Hepatocyte (in vitro differentiated cells): ENCODE measurements at places on chromosomes 3 and 15. TPM values are rescaled to one million over a fixed set of nuclear protein-coding genes. Genes with fewer than 3 reads are reported as not detected.

DNA sequence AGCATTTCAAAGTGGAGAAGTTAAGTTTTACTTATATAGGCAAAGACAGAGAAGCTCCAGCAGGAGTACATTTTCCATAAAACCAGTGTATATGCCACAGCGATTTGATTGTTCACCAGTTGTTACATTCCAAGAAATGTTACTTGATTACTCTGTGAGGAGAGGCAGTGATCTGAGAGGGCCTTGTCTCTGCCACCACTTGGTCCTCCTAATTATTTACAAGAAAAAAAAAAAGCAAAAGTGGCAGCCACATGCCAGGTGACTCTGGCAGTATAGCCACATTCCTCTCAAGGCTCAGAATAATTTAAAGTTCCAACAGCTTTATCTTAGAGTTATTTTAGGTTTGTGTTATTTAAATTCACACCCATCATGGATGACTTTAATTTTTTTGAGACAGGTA lies 1077.8 kb downstream of the ZPLD1 start:
- no peak for DNase-seq
- H3K27ac ChIP-seq: peak overlapping the region; percentile 37
- H3K4me1 ChIP-seq: no peaks in the 10 kb centered on the region
- no peak overlapping the region for H3K4me3 ChIP-seq

C3orf20 gene
- 0.07 TPM in 1 of 2 replicates, not detected in the other for total RNA-seq

DNA sequence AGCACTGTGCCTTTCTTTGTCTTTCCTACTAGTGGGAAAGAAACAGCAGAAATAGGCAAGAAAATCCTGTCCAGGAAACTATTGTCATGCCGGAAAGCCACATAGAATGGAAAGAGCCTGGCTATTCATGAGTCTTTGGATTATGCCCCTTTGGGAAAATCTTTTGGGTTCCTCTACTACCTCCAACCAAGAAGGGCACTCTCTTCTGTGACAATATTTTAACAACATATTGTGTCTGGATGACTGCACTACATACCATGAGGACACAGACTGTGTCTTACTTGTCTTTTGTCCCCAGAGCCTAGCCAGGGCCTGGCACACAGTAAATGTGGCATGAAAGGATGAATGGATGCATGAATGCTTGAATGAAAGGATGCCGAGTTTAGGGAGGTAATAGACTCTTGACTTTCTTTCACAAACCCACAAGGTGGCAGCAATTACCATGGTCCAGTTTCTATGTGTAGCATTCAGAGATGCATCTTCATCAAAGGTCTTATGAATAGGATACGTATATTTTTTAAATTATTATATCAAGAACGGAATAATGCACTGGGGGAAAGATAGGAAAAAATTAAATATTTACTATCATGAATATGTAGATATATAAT lies 30.3 kb downstream of the ARL14 start:
- DNase-seq: peak; percentile 70
- no peak overlapping the region for H3K27ac ChIP-seq
- no peaks in the 10 kb centered on the region for H3K36me3 ChIP-seq
- no peaks in the 10 kb centered on the region for H3K4me1 ChIP-seq

- H3K36me3 ChIP-seq: no peaks in the 10 kb centered on the region
- no peaks in the 10 kb centered on the region for H3K4me1 ChIP-seq
- DNase-seq: no peak
- no peak overlapping the region for H3K4me3 ChIP-seq
- no peak overlapping the region for H3K27ac ChIP-seq
Measured at GRCh38 chr3:152943645-152944044, 108.7 kb downstream of the P2RY1 start.

DNA sequence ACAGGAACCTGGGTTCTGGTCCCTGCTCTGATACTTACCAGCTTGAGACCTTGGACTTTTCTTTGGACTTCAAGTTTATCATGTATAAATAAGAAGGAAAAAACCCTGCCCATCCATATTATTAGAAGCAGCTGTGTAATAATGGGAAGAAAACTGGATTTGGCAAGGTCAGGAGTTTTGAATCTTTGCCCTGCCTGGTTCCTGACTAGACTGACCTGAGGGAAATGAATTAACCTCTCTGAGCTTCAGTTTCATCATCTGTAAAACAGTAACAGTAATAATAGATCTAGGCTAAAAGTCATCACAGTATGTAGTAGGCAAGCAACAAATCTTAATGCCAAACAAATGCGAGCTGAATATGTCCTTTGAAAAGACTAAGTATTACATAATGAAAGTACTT lies 68.8 kb downstream of the FSIP1 start:
- no peaks in the 10 kb centered on the region for H3K4me1 ChIP-seq
- no peaks in the 10 kb centered on the region for H3K27me3 ChIP-seq
- H3K36me3 ChIP-seq: no peaks in the 10 kb centered on the region
- no peak overlapping the region for H3K27ac ChIP-seq

USP3 gene
- 55.4 and 61.2 TPM in 2 replicates for total RNA-seq

CPNE4 gene
- total RNA-seq: 0.37 and 1.8 TPM in 2 replicates

DNA sequence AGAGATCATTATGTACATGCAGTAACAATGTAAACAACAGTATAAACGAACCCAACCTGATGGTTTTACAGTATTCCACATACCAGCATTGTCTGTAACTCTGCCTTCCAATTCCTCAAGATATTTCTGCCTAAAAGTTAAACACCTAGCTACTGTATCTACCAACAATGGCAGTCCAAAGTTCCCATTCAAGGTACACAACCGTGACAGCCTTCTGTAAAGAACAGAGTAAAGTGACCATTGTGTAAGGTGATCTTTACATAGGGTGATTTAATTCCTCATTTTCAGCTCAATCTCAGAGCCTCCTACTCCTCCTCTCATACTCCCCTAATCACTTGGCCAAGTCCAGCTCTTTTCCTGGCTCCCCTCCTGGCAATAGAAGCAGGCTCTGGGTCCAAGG lies 10.4 kb downstream of the SECISBP2L start:
- H3K4me3 ChIP-seq: no peak overlapping the region
- peak overlapping the region; percentile 70 for H3K27ac ChIP-seq
- H3K27me3 ChIP-seq: no peaks in the 10 kb centered on the region
- peaks cover 13% of the 10 kb centered on the region for H3K4me1 ChIP-seq

- H3K27me3 ChIP-seq: no peaks in the 10 kb centered on the region
- no peak overlapping the region for H3K4me3 ChIP-seq
- H3K4me1 ChIP-seq: no peaks in the 10 kb centered on the region
- no peak for DNase-seq
Measured at GRCh38 chr15:61169904-61170695, 59.0 kb downstream of the RORA start.

C3orf22 gene
- total RNA-seq: not detected in 2 replicates

DNA sequence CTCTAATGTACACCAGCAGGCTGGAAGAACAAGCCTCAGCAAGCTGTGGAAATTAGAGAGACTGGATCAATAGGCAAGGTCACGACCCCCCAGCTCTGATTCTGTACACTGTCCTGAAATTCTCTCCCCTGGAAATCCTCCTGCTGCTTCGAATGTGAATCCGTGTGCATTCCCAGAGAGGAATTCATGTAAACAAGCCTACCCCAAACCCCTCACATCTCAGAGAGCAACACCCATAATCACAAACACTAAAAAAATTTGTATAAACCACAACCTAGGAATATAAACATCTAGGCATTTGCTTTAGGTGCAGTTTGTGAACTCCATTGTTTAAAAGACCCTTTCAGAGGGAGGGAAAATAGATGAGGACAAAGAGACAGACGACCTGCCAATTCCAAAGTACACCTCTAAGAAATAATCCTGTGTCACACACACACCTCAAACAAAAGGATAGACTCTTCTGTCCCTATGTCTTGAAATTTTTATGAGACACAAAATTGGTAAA lies 325.2 kb downstream of the WDR72 start:
- no peaks in the 10 kb centered on the region for H3K4me1 ChIP-seq
- DNase-seq: no peak
- no peak overlapping the region for H3K27ac ChIP-seq
- H3K36me3 ChIP-seq: no peaks in the 10 kb centered on the region

MKRN3 gene
- total RNA-seq: 0.57 TPM in 1 of 2 replicates, not detected in the other

GRCh38 chr15:68676926-68677325 lies 98.1 kb downstream of the CORO2B start:
- no peaks in the 10 kb centered on the region for H3K4me1 ChIP-seq
- DNase-seq: no peak
- no peak overlapping the region for H3K27ac ChIP-seq
- no peak overlapping the region for H3K4me3 ChIP-seq
- no peaks in the 10 kb centered on the region for H3K27me3 ChIP-seq

C3orf80 gene
- 0.32 and 0.47 TPM in 2 replicates for total RNA-seq

CCDC54 gene
- not detected in 2 replicates for total RNA-seq

- H3K4me1 ChIP-seq: peaks cover 10% of the 10 kb centered on the region
- peak overlapping the region; percentile 31 for H3K4me3 ChIP-seq
- peaks cover 65% of the 10 kb centered on the region for H3K27me3 ChIP-seq
- DNase-seq: peak; percentile 62
- H3K27ac ChIP-seq: peak overlapping the region; percentile 16
Measured at GRCh38 chr3:169668072-169668956, 4.8 kb upstream of the MECOM start.

- H3K4me1 ChIP-seq: no peaks in the 10 kb centered on the region
- H3K36me3 ChIP-seq: no peaks in the 10 kb centered on the region
- peaks cover 8% of the 10 kb centered on the region for H3K27me3 ChIP-seq
- H3K27ac ChIP-seq: no peak overlapping the region
Measured at GRCh38 chr3:51777985-51778384, 1.1 kb downstream of the IQCF6 start.

GRCh38 chr15:58522391-58522790 lies 90.6 kb downstream of the LIPC start:
- H3K4me1 ChIP-seq: peaks cover 6% of the 10 kb centered on the region
- H3K36me3 ChIP-seq: no peaks in the 10 kb centered on the region
- DNase-seq: no peak
- H3K27ac ChIP-seq: no peak overlapping the region

DNA sequence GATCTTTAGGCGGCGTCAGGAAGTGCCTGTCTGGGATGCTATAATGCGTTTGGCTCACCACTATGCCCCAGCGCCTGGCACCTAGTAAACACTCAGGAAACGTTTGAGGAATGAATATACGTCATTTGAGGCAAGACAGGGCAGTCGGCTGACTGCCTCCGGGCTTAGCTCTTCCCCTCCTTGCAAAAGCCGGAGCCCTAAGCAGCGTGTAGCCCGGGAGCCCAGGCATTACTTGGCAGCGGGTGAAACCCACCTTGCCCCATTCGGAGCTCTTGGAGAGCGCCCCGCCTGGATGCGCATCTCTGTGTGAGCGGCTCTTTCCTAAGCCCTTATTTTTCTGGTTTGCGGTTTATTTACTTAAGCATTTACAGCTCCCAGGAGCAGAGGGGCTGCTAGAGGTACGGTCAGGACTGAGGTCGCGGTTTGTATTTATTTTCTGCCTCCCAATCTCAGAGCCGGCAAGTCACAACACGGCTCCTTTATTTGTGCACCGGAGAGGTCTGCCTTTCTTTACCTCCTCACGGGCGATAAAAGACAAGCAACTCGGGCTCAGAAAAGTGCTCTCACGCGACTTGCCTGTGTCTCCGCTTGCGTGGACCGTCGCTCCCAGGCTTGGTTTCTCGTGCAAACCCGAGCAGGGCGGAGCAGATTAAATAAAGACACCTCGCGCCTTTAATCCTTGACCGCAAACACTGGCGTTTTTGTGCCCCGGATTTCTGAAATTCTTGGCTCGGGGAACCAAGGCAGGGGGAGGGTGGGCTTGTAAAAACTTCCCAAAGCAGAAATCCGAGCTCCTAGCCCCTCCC lies 737 bp upstream of the ITPR1 start:
- H3K36me3 ChIP-seq: no peaks in the 10 kb centered on the region
- DNase-seq: peak; percentile 76
- H3K27ac ChIP-seq: peak overlapping the region; percentile 86
- H3K27me3 ChIP-seq: no peaks in the 10 kb centered on the region
- peaks cover 7% of the 10 kb centered on the region for H3K4me1 ChIP-seq

DNA sequence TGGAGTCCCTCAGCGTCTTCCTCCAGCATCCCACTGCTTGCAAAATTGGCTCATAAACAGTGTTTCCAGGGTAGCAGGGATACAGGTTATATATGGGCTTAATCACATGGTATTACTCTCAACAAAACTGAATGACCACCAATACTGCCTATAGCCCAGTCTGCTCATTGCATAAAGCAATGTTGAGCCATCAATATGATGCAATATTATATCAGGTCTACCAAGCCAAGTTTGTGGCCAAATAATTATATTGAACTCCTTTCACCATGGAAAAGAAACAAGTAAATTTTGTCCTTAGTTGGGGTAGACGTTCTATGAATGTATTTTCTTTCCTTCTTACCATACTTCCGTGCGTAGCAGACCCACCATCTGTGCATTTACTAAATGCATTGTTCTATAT lies 652.3 kb downstream of the ROBO1 start:
- H3K36me3 ChIP-seq: no peaks in the 10 kb centered on the region
- no peak overlapping the region for H3K4me3 ChIP-seq
- no peak overlapping the region for H3K27ac ChIP-seq
- H3K4me1 ChIP-seq: no peaks in the 10 kb centered on the region
- H3K27me3 ChIP-seq: no peaks in the 10 kb centered on the region

DAG1 gene
- 59.9 and 63.7 TPM in 2 replicates for total RNA-seq

SLC15A2 gene
- total RNA-seq: 6.5 and 11.2 TPM in 2 replicates

DNA sequence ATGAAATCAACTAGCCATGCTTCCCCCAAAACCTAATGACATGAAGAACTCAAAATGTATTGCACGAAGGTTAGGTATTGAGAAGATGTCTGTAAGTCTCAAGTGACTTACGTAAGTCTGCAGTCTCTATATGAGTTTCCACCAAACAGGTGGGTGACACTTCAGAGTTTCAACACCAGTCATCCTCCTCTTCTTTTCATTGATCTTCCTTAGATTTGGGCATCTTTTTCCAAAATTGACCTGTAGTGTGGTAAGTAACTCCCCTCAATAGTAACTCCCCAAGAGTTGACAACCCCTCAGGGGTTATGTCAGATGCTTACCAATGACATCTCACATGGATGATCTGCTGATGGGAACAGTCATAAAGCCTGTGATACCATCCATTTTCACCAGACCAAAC lies 46.1 kb downstream of the GPR176 start:
- no peak for DNase-seq
- no peak overlapping the region for H3K4me3 ChIP-seq
- no peaks in the 10 kb centered on the region for H3K27me3 ChIP-seq
- no peak overlapping the region for H3K27ac ChIP-seq

ANAPC13 gene
- 119 and 120 TPM in 2 replicates for total RNA-seq

DNA sequence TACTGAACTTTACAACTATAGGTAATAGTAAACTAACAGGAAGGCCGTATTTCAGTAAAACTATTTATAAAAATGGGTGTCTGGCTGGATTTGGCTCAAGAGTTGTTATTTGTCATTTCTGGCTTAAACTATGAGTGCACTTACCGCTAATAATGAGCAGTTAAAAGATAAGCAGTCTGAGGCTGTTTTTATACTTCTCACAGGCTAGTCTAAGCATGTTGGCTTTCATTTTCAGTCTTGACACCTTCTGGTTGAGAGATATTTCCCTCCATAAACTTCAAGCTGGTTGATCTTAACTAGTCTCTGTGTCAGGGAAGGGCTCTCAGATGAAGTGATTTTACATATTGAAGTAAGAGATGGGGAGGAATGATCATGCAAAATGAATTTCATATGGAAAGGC lies 96.1 kb downstream of the RSRC1 start:
- H3K27me3 ChIP-seq: no peaks in the 10 kb centered on the region
- no peaks in the 10 kb centered on the region for H3K4me1 ChIP-seq
- no peak overlapping the region for H3K27ac ChIP-seq
- H3K36me3 ChIP-seq: peaks cover 3% of the 10 kb centered on the region

ACTL6A gene
- total RNA-seq: 56.8 and 92.6 TPM in 2 replicates
